ENCODE measurements at places on chromosomes 2 and 18.

DNA sequence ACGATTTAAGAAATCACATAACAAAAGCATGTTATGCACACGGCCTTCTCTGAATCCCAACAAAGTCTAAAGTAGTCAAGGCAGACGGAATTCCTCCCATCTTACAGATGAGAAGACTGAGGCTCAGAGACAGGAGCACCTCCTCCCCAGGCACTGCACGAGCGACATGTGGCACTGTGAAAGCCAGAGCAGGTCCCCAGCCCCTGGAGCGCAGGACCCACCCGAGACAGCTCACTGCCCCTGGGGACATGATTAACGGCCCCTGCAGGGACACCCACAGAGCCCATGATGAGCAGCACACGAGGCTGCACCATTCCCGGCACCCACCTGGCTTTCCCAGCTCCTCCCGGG is 53.6 kb downstream of the EIPR1 start:
- no peak for DNase-seq

GRCh38 chr18:49231553-49231952 is 228.9 kb downstream of the DYM start:
- no peak for DNase-seq

DNA sequence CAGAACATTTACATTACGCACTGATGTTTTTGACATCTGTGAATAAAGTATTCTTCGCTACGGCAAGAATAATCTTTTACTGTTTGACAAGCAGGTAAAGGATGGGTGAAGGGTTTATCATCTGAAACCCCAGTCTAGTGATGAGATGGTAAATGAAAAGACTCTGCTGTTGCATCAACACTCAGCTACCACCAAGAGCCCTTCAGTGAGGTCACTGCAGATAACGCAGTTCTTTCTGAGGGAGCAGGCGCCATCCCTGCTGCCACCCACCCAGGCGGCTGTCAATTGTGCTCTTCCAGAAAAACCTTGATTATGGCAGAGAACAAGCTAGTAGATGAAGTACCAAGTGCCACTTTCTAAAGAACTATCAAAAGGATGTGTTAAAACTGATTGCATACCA is 58.7 kb downstream of the ABCG8 start:
- DNase-seq = no peak

DNA sequence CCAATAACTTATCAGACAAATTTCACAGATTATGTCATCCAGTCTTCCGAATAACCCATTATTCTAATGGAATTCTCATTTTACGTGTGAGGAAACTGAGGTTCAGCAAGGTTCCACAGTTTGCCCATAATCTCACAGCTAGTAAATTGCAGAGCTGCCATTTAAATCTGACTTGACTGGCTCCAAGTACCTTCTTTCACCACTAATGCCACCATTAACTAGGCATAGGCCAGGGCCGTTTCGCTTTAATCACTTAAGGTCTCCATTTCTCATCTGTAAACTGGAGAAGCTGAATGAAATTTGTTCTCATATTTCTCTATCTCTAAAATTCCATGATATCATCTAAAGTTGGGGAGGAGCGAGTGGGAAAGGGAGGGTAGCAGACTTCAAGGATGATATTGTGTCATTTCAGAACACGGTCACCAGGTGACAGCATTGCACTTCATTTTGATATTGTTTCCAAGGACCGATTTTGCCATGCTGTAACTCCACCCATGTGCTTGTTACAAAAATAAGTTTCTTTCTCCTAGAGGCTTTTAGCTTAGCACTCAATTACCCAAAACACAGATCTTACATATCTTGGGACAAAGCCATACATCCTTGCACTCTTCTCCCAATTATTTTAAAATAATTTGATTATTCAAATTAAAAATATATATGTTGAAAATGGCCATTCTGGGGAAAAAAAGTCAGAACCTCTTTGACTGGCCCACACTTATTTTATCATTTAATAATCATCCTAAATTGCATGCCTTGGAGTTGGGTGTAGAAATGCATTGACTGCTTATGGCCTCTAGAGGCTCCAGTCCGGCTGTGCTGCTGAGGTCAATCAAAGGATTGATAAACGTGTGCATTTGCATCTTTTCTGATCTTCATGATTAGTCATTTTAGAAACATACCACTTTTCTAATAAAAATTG is 123.8 kb downstream of the AKAIN1 start:
- no peak for DNase-seq

- DNase-seq = no peak
These were observed 871.8 kb upstream of the NRXN1 start for GRCh38 chr2:51903728-51904127.

All from GM04503 (cell line).